ENCODE measurements at places on chromosomes 3 and 15.

GRCh38 chr3:51282931-51283330 lies 102.2 kb upstream of the MANF start:
- no peak for DNase-seq

DNA sequence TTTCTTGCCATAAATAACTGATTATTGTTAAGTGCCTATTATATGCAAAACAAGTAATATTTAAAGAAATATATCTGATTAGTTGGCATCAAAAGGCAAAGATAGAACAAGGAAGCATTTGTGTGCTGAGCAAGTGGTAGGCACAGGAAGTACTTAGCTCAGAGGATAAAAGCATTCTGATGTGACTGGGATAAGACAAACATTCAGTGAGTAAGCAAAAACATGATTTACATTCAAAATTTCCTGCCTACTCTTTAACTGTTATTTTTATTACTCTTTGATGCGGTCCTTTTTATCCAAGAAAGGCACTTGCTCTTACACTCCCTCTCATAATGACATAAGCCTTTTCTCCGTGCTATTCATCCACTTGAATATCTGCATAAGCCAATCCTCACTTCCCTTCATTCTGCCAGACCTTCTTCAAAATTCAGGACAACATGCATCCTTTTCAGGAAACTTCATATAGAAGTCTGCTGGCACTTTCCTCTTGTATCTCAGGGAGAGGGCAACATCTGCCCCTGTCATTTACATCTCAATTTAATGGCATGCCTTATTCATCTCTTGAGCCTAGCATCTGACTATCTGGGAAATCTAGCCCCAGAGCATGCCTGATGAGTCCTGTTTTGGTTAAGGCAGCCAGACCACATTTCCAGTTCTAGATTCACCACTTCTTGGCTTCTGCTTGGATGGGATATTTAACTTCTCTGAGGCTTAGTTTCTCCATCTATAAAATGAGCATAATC lies 478.2 kb upstream of the ROBO2 start:
- no peak for DNase-seq

DNA sequence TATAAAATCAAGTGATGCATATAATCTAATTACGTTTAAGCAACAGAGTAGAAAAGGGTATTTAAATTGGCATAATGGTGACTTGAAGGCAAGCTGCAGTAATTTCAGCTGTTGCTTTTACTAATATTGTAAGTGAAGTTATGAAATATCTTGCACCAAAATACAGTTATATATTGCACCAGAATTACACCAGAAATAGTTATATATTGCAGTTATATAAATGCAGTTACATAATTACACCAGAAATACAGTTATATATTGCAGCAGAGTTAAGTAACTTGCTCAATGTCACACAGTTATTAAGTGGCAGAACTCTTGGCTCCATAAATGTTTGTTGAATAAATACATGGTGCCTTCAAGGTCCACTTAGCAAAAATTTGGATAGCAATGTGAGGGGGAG lies 51.4 kb downstream of the PCOLCE2 start:
- no peak for DNase-seq

DNA sequence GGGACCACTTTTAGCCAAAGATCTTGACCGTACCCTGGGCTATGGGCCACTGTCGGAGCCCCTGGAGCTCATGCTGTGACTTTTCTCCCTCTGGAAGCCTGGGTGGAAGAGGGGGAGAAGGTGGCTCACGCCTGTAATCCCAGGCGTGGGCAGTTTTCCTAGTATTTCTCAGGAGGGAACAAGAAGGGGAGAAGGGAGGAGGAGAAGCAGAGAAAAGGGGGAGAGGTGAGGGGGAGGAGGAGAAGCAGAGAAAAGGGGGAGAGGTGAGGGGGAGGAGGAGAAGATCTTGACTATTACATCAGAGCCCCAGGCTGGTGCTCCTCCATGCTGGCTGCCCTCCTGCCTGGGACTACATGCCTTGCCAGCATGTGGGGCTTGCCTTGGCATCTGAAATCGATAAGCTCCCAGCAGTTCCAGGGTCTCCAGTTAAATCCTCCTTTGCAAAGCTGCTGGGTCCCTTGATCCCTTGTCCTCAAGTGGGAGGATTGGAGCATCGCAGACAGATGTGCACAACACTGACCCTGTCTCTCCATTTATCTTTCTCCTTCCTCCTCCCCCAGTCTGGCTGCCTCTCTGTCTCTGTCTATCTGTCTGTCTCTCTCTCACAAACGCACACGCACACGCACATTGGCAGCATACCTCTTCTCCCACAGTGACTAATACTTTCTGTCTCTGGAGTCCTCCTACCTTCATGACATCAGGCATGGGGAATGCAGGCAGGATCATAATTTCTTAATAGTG lies 41.6 kb downstream of the MRAS start:
- no peak for DNase-seq

DNA sequence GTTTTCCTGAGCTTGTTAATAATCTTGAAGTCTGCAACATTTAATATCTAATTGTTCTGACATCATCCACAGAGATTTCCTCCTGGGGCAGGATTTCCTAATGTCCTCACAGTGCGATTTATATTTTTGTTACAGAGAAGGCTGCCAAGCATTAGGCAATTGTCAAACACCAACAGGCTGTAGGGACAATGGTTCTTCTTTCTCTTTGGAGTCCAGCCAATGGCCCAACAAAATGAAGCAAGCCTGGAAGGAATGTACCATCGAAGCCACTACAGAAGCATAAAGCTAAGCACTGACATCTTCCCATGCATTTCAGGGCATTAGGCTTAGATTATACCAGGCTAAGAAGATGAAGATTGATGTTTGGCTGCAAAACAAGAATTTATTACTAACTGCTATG lies 173.0 kb upstream of the FRMD4B start:
- DNase-seq: no peak

DNA sequence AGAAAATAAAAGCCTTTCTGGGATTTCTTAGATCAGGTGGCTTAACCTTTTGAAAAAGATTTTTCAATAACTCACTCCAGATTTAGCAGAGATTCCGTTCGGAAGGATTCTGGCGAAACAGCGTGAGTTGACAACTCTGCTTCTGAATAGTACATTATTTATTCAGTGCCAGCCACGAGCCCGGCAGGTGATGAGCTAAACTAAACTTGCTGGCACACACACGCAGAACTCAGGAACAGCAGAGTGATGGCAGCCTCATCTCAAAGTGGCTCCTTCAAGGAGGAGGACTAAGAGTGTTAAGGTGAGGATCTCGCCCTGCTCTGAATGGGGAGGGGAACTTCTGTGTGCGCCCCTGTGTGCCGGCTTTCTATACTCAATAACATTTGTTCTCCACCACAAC lies 114.3 kb downstream of the FAM43A start:
- DNase-seq: no peak

- no peak for DNase-seq
Measured at GRCh38 chr3:37492977-37493471, 318.6 kb upstream of the LRRFIP2 start.

GRCh38 chr3:177694951-177695350 lies 497.7 kb upstream of the TBL1XR1 start:
- DNase-seq: no peak

GRCh38 chr3:187792521-187792920 lies 47.3 kb upstream of the BCL6 start:
- DNase-seq: no peak

DNA sequence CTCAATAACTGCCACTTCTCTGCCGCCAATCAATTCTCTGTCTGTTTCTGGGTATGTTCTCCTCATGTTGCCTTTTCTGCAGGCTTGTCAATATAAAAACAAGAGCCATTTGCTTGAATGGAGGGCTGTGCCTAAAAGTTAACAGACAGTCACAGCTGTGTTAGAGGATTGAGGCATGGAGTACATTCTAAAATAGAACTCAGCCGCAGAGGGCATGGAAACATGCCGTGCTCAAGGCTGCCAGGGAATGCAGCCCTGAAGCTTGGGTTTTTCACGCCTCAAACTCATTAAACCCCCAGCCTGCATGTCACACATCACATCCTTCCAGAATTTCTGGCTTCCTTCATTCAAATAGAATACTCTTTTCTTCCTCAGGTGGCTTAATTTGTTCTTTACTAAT lies 166.6 kb downstream of the TPRG1 start:
- DNase-seq: no peak

- no peak for DNase-seq
Measured at GRCh38 chr3:45864760-45865519, 21.4 kb upstream of the CCR9 start.

DNA sequence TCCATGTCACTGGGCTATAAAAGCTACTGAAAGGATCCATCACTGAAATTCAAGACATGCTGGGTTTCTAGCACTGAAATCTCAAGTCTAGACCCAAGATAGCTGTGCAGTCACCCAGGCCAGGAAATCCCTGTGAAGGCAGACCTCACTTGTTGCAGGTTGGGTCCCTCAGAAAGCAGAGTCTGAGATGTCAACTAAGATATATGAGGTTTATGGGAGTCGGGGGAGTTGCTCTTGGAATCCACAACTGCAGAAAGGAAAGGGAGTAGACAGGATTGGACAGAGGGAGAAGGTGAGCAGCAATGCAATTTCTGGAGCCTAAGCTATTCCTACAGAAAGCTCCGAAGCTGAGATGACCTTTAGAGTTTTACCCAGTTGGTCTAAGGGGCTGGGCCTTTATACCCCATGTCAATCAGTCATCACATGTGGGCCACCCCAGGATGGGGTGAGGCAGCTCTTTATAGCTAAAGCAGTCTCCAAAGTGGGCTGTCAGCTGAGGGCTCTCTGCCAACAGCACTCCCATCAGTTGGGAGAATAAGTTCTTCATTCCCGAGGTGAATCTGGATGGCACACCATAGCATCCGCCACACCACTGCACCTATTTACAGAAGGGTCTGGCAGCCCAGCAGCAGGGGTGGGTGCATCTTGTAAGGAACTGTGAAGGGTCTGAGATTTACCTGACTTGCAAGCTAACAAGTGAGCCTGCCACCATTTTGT lies 52.3 kb upstream of the ACVR2B start:
- no peak for DNase-seq

DNA sequence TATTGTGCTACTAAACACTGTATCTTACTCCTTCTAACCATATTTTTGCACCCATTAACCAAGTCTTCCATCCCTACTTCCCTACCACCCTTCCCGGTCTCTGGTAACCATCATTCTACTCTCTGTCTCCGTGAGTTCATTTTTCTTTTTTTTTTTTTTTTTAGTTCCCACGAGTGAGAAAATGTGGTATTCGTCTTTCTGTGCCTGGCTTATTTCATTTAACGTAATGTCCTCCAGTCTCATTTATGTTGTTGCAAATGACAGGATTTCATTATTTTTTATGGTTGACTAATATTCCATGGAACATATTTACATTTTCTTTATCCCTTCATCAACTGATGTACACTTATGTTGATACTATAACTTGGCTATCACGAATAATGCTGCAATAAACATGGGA lies 31.7 kb downstream of the TJP1 start:
- DNase-seq: no peak

DNA sequence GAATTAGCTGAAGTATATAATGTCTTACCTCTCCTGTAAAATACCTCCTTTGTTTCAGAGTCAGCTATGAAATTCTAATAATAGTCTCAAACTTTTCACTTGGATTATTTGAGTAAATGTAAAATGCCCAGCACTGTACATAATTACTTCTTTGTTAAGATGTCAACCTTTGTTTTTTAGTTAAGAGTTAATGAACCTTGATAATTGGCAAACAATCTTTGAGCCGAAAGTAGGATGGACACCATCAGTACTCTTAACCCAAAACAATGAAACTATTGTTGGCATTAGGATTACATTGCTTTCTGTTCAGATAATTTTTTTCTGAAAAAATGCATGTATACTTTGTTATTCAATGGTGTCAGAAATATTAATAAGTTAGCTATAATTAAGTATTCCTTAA lies 3.0 kb upstream of the NECTIN3 start:
- no peak for DNase-seq

DNA sequence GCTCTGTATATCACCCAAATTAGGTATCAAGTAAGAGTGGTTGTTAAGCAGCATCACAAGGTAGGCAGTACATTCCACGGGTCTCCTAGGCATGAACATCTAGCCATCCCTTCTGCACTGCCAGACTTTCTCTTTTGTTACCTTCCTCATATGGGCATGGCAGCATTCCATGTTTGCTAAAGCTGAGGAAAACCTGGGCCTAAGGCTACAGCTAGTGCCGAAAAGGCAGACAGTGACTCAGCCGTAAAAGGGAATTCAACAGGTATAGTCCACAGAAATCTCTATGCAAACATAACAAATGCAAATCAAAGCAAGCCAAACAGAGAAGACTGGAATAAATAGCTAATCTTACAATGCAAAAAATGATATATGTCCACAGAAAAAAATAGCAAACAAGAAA lies 645.4 kb downstream of the ZBBX start:
- DNase-seq: no peak

- DNase-seq: no peak
Measured at GRCh38 chr3:47605652-47606051, 27.0 kb upstream of the CSPG5 start.

- DNase-seq: no peak
Measured at GRCh38 chr3:173920386-173920785, 522.8 kb downstream of the NLGN1 start.

GRCh38 chr15:39354189-39354588 lies 226.7 kb upstream of the THBS1 start:
- DNase-seq: no peak

- no peak for DNase-seq
Measured at GRCh38 chr15:90489514-90489913, 40.2 kb upstream of the CRTC3 start.

DNA sequence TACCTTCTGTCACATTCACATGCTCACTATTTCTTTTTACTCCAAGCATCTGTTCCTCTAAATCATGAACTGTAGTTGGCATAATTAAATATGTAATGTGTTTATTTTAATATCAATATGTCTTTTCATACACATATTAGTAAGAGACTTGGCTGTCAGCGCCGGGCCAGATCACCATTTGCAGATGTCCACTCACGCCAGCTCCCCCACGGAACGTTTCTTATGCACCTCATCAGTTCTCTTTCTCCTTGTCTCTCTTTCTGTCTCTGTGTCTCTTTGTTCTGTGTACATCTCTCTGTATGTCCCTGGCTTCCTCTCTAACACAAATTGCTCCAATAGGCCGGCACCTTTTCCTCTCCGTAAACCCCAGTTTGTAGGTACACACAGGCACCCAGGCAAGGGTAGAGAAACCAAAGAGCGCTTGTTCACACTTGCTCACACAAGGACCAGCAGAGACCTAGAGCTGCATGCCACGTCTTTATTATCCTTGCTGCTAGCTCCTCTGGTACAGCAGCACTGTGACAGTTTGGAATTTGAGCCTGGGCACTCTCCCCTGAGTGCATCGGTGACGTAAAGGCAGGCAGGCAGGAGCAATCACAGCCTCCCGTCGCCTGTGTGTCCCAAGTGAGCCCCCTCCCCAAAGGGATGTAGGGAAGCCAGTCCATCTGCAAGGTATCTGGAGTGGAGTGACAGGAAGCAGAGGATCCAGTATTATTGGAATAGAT lies 40.4 kb downstream of the CACNA1D start:
- DNase-seq: no peak

GRCh38 chr3:78858174-78858573 lies 909.6 kb downstream of the ROBO1 start:
- DNase-seq: no peak
